ENCODE measurements at places on chromosomes 2 and 18.
A peak's percentile ranks its signal among the peaks of the same experiment; 100 is the strongest.

DNA sequence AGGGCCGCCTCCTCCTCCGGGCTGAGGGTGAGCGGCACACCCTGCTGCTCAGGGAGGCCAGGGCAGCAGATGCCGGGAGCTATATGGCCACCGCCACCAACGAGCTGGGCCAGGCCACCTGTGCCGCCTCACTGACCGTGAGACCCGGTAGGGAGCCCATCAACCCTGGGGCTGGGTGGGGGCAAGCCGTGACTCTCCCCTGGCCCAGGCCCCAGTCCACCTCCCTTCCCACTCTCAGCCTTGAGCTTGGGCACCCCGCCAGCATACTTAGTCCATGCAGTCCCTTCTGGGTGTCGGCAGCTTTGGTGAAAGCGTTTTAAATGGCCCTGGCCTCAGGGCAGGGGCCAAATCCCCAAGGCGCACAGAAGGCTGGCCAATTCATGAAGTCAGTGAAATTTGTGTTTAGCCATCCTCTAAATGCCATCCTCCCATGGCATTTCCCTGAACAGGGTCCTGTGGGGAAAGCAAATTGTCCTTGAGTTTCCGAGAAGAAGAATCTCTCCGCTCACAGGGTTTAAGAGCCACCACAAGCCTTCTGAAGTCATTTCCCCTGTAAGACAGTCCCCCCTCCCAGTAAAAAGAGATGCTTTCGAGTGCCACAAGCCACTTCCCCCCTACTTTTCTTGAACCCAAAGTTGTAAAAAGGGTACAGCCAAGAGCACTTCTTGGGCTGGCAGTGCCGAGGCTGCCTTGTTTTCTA lies 17.2 kb downstream of the SPEG start:
- peak; percentile 39 for DNase-seq

DNA sequence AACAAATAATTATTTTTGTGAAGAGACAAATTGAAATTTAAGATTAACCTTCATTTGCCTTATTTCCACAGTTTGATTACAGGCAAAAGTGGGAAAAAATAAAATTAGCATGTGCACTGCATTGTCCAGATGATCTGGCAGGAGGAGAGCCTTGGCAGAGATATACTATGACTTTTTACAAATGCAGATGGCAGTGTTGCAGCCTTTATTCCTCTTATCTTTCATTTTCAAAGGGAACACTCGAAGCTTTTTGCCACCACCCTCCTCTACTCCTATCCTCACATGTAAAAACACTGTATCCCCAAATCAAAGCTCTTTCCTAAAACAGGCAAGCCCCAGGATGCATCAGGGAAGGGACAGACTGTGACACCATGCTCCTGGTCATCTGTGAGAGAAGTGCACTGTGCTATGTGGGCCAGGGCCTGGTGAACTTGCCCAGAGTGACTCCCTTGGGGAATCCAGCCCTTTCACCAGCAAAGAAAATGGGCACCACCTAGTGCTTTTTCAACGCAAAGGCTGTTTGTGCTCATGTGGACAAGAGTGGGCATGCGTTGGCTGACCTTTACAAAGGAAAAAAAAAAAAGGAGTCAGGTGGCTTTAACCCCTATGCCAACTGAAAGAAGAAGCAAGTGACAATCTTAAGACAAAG lies 74.7 kb upstream of the ETAA1 start:
- DNase-seq: no peak

- DNase-seq: no peak
Measured at GRCh38 chr2:85635636-85636035, 19.6 kb downstream of the USP39 start.

DNA sequence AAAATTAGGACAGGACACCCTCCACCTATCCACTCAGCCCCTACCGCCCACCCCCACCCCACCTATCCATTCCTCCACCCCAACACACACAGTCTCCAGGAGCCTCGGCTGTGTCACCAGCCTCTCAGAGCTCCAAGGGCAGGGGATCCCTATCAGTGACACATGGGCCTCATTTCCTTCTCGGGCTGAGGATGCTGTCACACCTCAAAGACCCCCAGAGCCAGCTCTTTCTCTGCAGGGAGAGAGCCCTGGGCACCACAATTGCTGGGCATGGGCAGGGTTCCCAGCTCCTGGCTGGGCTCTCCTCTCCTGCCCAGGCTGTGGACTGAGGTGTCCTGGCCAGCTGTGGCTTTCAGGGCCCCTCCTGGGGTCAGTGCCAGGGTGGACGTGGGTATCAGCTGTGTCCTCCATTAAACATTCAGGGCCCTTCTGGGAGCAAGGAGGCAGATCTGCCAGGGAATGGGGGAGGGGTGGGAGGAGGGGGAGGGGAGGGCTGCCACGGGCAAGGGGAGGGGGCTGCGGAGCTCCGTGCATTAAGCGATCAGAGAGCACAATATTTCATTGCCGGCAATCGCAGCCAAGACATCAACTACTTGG lies 14.3 kb upstream of the ECEL1 start:
- no peak for DNase-seq

- DNase-seq: no peak
Measured at GRCh38 chr2:240069829-240070228, 16.5 kb upstream of the OR6B3 start.

- no peak for DNase-seq
Measured at GRCh38 chr2:224843141-224843540, 127.0 kb upstream of the CCDC195 start.

DNA sequence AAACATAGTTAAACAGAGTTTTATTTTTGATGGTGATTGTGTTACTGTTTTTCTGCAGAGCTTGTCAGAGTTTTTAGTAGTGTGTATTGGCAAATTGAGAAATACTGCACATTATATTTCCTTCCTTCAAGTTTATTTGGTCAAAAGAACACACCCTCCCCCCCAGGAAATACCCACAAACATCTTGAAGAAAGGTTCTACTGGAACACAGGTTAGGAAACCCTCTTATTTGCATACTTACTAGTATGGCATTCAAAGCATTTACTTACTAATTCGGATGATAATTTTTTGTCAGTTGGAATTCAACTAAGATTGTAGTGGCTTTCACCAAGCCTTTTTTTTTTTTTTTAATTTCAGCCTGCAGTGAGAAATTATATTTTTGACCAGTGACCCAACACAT lies 9.1 kb downstream of the CAB39 start:
- DNase-seq: no peak

DNA sequence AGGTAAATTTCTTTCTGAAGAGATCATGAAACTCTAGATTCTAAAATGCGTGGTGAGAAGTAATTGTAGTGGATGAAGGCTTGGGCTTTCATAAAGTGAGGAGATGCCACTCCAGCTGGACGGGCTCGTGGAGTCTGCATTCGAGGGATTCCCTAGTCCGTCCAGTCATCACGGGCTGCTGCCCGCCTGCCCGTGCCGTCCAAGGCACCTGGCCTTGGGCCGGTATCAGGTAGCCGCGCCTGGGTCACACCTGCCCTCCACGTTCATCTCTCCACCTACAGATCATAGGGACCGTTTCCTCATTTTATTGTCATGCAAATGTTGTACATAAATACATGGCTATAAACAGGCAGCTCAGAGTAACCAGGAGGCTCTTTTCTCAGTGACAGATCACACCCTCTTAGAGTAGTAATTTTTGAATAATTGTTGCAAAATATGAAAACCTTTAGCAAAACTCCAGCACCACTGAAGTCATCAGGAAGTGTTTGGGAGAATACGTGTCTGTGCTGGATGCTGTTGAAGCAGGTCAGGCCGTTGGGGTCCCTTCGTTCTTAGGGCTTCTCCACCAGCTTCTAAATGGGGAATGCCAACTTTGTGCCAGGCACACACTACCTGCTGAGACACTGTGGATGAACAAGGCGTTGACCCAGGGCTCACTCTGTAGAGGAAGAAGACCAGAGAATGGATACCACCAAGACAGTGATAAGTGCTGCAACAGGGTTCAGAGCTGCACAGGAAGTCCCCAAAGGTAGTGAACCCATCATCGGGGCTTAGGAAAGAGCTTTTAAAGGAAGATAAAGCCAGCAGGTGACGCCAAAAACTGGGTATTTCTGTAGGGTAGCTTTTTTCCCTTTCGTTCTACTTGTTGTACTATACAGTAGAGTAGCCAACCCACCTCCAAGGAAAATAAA lies 112.5 kb downstream of the FAM210A start:
- DNase-seq: no peak

DNA sequence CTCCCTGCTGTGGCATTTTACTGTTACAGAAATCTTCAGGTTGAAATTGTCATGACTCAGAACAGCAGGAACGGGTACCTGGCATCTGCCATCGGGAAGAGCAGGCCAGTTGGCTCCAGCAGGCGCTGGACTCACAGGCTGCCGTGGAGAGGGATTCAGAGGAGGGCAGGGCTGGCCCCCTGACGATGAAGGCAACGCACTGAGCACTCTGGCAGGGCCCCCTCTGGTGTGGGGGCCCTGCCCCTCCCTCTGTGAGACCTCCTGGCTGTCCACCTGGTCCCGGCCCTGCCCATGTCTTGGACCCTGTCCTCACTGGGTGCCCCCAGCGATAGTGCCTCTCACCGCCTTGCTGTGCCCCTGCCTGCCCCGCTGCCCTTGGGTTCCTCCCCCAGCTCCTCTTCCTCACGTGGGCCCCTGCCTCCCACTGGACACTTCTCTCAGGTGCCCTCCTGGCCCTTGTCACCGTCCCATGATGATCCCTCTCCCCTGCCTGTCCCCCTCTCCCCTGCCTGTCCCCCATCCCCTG lies 23.3 kb upstream of the ALLC start:
- peak; percentile 23 for DNase-seq

- no peak for DNase-seq
Measured at GRCh38 chr2:3446381-3446780, 66.9 kb downstream of the TRAPPC12 start.

DNA sequence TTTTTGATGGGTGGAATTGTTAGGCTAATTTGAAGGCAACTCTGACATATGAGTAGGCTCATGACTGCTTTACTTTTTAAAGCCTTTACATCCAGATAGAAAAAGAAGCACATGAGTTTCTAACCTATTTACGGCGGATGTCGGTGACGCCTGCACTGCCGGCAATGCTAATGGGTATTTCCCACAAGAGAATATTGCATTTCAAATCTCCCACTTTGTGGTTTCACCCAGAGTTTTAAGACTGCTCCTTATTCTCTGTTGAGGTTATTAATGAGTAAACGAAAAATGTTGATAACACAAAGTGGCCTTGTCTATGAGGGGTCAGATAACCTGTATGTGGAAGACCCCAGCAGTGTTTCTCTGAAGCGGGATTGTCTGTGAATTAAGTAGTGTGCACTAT lies 14.0 kb downstream of the CCDC85A start:
- no peak for DNase-seq

- no peak for DNase-seq
Measured at GRCh38 chr2:161020437-161020836, 139.8 kb upstream of the TANK start.

DNA sequence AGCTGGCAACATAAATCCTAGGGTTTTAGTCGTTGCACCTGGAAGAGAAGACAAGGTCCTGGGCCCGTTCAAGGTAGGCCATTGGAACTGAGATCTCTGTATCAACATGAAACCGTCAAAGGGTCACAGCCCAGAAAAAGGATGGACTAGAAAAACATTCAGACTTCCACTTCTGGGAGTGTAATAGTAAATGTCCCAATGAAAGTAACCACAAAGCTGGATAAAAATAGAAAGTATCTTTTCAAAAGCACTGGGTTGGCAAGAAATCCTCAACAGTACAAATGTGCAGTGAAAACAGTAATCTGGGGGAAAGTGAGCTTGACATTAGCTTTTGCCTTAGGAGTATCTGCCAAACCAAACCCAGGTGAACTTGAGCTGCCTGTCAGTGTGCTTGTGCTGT lies 12.9 kb downstream of the CGREF1 start:
- no peak for DNase-seq

- DNase-seq: no peak
Measured at GRCh38 chr2:102241616-102242305, 54.9 kb downstream of the IL1RL2 start.

- DNase-seq: no peak
Measured at GRCh38 chr2:173271135-173271534, 83.5 kb upstream of the CDCA7 start.

DNA sequence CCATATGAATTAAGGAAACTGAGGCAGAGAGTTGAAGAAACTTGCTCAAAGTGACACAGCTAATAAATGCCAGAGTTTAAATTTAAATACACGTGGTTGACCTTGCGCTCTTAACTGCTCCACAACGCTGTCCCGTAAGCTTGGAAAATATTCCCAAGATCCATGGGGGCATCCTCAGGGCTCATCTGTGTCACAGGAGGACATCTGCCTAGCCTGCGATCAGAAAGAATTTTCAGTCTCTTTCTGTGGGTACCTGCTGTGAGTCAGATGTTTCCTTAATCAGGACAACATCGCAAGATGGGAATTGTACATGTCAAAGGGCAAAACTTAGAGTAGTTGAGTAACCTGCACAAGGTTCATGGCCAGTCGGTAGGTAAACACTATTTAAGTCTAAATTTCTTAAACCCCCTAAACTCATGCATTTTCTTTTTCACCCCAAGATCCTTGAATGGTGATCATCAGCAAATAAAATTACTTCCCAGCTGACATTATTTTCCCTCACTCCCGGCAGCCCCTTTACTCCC lies 1.4 kb downstream of the CMPK2 start:
- no peak for DNase-seq

DNA sequence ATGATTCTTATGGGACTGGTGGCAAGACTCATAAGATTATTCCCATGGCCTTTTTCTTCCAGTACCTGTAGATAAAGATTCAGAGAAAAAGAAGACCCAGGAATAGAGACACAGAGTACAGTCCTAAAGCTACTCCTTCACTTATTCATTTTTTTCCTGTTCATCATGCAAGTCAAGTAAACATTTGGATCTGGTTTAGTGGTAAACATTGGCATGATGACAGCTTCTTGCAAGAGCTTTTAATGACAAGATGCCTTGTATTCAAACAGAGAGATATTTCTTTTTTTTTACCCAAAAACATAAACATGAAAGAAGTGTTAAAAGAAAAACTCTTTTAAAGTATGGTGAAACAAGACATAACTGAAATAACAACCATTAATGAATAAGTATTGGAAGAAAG lies 20.2 kb downstream of the CXCR2 start:
- DNase-seq: no peak

DNA sequence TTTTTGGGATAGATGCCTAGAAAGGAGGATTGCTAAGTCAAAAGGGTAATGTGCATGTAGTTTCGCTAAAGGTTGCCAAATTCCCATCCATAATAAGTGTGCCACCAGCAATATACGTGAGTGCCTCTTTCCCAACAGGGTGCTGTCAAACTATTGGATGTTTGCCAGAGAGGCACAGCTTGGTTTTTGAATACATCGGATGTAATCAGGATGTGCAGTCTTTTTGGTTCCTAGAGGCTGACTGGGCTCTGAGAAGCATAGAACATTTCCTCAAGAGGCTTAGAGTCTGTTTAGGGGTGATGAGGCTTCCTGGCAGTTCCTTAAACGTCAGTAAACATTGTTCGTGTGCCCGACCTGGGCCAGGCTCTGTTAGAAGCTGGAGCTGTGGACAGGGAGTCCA lies 28.0 kb downstream of the AGAP1 start:
- DNase-seq: no peak

DNA sequence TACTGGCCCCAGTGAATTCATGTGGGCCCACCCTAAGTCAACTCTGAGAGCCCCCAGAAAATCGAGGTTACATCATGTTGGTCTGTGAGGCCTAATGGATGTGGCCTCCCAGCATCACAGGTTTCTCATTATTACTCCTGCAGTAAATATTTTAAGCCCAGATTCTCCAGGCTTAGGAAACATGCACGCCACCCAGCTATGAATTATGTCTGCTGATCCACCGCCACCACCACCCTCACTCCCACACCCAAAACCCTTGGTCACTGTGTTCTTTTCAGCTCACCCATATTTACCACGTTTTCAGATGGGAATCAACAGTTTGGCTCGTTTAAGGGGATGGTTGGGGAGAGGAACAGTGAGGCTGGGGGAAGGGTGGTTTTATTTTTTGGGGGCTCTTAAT lies 128.6 kb downstream of the NCK2 start:
- DNase-seq: no peak
